ENCODE measurements at places on chromosomes 6 and 20. TPM values are rescaled to one million over a fixed set of nuclear protein-coding genes. Genes with fewer than 3 reads are reported as not detected.

- DNase-seq: no peak
Measured at GRCh38 chr20:2816583-2817340, 598 bp downstream of the TMEM239 start.

GRCh38 chr20:47349365-47350180 is 6.9 kb downstream of the ZMYND8 start:
- DNase-seq: no peak

DNA sequence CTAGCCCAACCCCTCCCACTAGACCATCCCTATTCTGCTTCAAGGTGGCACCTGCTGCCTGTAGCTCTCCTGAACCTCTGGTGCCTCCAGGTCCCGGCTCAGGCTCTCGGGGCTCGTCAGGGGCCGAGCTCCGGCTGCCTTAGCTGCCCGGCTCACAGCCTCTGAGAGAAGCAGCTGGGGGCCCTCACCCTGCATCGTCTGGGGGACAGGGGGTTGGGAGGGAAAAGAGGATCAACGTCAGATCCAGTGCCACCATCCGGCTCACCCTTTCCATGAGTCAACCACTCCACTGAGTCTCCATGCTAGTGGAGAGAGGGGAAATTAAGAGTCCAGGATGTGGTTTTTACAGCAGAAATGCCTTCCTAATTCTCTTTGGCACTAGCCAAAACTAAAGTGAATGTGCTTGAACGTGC is 13.0 kb downstream of the BAG6 start:
- no peak for DNase-seq

RAB23 gene
- 15.8 TPM for total RNA-seq

DNA sequence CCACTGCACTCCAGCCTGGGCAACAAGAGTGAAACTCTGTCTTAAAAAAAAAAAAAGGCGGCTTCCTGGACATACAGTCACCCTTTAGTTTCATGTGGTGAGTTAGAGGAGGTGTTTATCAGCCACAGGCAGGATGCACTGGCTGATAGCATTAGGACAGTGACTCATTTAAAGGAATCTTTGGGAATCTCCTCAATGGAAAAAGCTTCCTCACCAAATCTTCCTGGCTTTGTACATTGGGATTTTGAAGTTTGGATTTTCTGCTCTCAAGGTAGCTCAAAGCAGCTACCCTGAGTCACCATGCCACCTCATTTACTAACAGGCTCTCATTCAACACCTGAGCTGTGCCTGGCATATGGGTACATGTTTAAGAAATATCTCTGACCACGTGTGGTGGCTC is 20.2 kb downstream of the PRPH2 start:
- no peak for DNase-seq

GRCh38 chr20:57983082-57983481 is 245.4 kb downstream of the ANKRD60 start:
- no peak for DNase-seq

GRCh38 chr6:140533526-140533925 is 1159.1 kb upstream of the CITED2 start:
- DNase-seq: no peak

PACSIN1 gene
- 412 TPM for total RNA-seq

RBL1 gene
- total RNA-seq: 8.5 TPM

DNA sequence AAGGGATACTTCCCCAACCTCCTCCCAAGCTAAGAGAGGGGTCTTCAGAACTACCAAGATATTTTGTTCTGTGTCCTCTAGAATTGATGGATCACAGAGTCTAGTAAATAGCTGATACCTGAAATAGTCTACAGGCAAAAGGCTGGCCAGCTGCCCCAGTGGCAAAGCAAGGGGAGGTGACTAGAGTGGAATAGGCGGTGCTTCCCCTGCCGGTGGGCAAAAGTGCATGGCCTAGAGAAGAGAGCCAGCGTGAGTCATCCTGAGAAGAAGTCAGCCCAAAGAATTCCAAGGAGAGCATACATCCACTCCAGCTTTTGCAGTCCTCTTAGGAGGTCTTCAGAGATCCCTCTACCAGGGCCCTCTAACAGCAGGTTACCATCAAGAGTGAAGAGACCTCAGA is 14.7 kb downstream of the DPPA5 start:
- no peak for DNase-seq

PKIB gene
- 5.1 TPM for total RNA-seq

DNA sequence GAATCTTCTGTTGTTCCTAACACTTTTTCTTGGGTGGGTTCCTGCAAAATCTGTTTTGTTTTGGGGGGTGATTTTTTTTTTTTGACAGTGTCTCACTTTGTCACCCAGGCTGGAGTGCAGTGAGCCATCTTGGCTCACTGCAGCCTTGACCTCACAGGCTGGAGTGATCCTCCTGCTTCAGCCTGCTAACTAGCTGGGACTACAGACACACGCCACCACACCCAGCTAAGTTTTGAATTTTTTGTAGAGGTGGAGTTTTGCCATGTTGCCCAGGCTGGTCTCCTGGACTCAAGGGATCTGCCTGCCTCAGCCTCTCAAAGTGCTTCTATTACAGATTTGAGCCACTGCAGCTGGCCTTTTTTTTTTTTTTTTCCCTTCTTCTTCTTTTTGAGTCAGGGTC is 60.5 kb upstream of the SNAP91 start:
- no peak for DNase-seq

LAMA5 gene
- 69.2 TPM for total RNA-seq

All from dorsolateral prefrontal cortex (tissue), 122 donors.